ENCODE measurements at places on chromosomes 1 and 21.

DNA sequence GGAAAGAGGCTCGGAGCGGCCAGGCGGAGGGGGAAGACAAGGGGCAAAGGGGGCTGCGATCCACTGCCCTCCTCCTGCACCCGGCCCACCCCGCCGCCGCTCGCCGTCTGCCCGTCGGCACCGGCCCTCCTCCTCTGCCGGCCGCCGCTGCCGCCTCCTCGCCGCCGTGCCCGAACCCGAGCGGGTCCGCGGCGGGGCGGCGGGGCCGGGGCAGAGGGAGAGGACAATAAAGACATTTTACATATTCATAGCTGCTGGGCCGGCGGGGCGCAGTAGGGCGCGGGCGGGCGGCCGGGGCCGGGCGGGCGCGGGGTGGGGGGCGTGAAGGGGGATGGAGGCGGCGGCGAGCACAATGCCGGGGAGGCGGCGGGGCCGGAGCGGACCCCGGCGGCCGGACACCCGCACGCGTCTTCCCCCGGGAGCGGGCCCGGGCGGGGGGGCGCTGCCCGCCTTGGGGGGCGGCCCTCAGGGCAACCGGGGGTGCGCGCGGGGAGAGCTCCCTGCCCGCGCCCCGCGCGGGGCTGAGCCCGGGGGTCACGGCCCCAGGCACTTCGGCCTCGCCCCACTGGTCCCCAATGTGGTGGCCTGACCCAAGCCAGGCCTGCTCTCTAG lies 546 bp downstream of the POU2F1 start:
- no peak for DNase-seq

GRCh38 chr21:45320261-45321025 lies 32.7 kb upstream of the POFUT2 start:
- no peak for DNase-seq

- no peak for DNase-seq
Measured at GRCh38 chr1:116686723-116687352, 19.3 kb upstream of the IGSF3 start.

DNA sequence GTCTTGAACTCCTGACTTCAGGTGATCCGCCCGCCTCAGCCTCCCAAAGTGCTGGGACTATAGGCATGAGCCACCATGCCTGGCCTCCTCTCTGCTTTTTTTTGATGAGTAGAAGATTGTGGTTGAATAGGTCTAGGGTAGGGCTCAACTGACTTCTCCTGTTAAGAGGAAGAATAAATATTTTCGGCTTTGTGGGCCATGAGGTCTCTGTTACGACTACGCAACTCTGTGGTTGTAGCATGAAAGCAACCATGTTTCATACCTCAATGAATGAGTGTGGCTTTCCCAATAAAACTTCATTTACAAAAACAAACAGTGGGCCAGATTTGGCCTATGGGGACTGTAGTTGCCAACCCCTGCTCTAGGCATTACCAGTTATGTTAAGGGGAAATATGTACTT lies 67.8 kb downstream of the NID1 start:
- no peak for DNase-seq

- no peak for DNase-seq
Measured at GRCh38 chr1:101284021-101284420, 47.2 kb downstream of the S1PR1 start.

- DNase-seq: no peak
Measured at GRCh38 chr1:36944883-36945282, 89.4 kb downstream of the GRIK3 start.

- no peak for DNase-seq
Measured at GRCh38 chr1:54153535-54154439, 987 bp upstream of the CDCP2 start.

DNA sequence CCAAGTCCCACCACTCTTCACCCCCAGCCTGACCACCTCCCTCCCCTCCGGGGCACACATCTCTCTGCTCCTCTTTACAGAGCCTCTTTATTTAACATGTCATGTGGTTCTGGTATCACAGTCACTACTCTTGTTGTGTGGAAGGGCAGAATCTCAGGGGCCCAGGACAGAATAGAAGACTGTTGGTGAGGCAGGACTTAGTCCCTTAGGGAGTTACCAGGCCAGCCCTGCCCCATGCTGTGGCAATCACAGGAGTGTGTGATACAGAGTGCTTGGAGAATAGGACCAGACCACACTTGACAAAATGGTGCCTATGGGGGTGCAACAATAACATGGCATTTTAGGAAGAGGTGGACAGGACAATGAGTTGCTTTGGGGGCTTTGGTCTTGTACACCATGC lies 43.0 kb upstream of the CRNN start:
- DNase-seq: no peak

DNA sequence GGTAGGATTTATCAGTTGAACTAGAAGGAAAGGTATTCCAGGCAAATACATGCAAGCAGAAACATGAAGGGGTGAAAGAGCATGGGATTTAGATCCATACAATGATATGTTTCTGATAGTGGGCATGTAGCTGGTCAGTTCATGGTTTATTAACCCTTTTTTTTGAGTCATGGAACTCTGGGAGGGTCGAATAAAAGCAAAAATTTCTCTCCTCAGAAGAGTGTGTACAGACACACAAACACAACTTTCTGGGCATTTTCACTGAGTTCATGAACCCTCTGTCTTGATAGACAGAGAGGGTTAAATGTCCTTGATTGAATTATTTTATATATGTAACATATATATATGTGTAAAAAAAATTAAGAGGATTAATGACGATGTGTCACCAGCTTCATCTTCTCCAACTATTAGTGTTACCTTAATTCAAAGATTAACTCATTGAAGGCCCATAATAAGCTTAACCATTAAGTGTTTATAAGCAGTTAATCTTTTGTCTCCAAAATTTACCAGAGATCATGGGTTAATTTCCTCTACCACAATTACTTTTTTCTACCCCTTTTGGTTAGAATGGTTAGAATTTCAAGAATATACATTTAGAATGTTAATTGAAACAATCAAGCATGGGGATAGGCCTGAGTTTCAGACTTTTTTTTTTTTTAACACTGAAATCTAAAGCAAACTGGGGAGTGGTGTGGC lies 4.6 kb downstream of the JUN start:
- no peak for DNase-seq

DNA sequence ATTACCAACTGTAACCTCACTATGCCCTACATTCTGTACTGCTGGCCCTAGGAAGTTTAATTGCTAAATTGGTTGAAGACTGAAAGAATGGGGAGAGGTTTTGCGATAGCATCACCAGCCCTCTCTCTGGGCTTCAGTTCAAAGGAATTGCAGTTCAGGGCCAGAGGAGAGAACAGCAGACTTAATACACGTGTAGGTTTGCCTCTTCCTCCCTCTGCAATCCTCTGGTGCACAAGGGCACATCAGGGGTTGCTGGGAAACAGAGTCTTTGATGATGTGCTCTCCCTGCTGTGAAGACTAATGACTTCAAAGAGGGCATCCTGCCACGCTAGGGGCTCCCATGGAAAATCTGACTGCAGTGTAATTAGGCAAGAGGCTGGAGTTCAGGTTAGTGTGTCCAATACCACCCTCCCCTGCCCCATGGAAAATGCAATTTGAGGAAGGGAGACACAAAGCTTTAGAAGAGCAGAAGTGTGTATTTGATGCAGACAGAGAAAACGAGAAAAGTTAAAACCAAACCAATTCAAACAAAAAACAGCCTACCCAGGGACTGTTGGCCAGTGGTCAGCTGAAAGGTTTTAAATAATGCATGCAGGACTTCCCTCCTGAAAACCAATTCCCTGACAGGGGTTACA lies 167.9 kb downstream of the ASTN1 start:
- peak; percentile 6 for DNase-seq

GRCh38 chr1:191490303-191490702 lies 668.0 kb upstream of the RGS18 start:
- DNase-seq: no peak

- no peak for DNase-seq
Measured at GRCh38 chr1:212698467-212699103, 1.1 kb downstream of the BATF3 start.

DNA sequence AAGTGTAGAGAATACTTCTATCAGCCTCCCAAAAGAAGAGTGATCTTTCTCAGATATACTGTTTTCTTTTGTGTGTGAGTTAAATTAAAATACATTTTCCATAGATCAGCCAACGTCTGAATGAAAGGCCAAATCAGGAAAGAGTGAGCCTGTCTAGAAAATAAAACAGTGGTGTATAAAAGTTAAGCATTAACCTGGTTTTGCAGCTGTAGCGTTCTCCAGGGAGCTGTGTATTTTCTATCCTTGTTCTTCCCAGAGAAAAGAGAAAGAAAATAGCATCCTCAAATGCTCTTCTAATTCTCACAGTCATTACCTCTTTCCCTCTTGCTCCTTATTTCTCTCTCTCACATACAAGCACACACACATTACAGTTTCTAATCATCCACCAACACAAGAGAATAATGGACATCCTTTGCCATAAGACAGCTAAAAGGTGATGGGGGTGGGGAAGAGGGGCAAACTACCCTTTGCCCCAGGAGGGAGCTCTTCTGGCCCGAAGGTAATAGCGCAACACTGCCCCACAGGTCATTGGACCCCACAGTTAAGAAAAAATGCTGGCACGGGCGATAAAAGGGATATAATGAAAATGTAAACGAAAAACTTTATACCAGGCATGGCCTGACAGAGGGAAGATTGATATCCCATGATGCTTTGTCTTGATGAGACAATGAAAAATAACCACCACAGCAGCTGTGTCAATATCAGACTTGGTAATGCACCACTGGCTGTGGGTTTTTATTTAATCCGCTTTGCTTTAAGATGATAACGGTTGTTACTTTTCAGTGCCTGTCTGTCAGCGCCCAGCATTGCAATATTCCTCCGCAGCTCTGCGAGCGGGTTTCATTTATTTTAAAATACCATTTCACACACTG lies 150.3 kb downstream of the NUF2 start:
- DNase-seq: no peak

- DNase-seq: no peak
Measured at GRCh38 chr21:39137248-39138178, 45.7 kb downstream of the PSMG1 start.

DNA sequence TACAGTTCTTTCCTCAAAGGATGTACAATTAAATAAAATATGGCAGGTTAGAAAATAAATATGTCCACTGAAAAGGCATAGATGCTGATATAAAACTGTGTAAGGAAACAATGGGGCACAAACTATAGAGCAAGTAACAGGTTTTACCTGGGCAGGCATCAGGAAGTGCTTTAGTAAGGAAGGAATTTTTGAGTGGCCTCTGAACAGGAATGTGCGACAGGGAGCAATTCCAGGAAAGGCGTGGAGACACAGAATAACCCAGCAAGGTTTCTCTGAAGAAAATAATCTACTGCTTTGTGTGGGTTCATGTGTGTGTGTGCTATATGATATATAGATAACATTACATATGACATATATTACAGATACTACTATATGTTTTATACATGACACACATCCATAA lies 128.4 kb downstream of the RGS21 start:
- DNase-seq: no peak

- DNase-seq: no peak
Measured at GRCh38 chr1:237124856-237125462, 83.0 kb downstream of the RYR2 start.

GRCh38 chr1:30887485-30888315 lies 20.9 kb downstream of the SDC3 start:
- no peak for DNase-seq
